ENCODE measurements at places on chromosomes 7 and 10. TPM values are rescaled to one million over a fixed set of nuclear protein-coding genes. Genes with fewer than 3 reads are reported as not detected.

CTAGE6 gene
- total RNA-seq, result 0.60 TPM

TDRD1 gene
- total RNA-seq, result not detected

SRGN gene
- total RNA-seq, result 30.0 TPM

CRPPA gene
- total RNA-seq, result 3.3 TPM

GRID1 gene
- 0.11 TPM for total RNA-seq

AGAP3 gene
- total RNA-seq, result 131 TPM

STX1A gene
- 24.0 TPM for total RNA-seq

PHKG1 gene
- total RNA-seq, result 0.99 TPM

CACNB2 gene
- total RNA-seq, result 0.43 TPM

ELMO1 gene
- not detected for total RNA-seq

PLEKHS1 gene
- total RNA-seq, result 0.11 TPM

HSPA14 gene
- total RNA-seq, result 9.9 TPM

SLC26A4 gene
- total RNA-seq, result 0.51 TPM

FOXI2 gene
- total RNA-seq, result not detected

ARHGEF35 gene
- 1.1 TPM for total RNA-seq

CPA5 gene
- 0.51 TPM for total RNA-seq

SPDYE3 gene
- total RNA-seq, result not detected

GIMAP6 gene
- total RNA-seq, result not detected

GPER1 gene
- 3.0 TPM for total RNA-seq

CFAP70 gene
- 0.86 TPM for total RNA-seq

IGF2BP3 gene
- total RNA-seq, result 70.0 TPM

CYP3A4 gene
- not detected for total RNA-seq

TIMM23 gene
- 61.1 TPM for total RNA-seq

OR6V1 gene
- not detected for total RNA-seq

CCDC3 gene
- 15.0 TPM for total RNA-seq

TMEM140 gene
- total RNA-seq, result not detected

PRKG1 gene
- total RNA-seq, result 10.8 TPM

GCK gene
- total RNA-seq, result not detected

NPC1L1 gene
- not detected for total RNA-seq

GTPBP4 gene
- total RNA-seq, result 47.7 TPM

RGS10 gene
- total RNA-seq, result 23.3 TPM

PDK4 gene
- total RNA-seq, result 0.56 TPM

PARP12 gene
- 26.9 TPM for total RNA-seq

ARMC10 gene
- total RNA-seq, result 29.3 TPM

TRIM56 gene
- 36.5 TPM for total RNA-seq

ORAI2 gene
- total RNA-seq, result 47.8 TPM

CCZ1B gene
- total RNA-seq, result 69.3 TPM

STEAP1 gene
- not detected for total RNA-seq

OLAH gene
- total RNA-seq, result 0.59 TPM

BUB3 gene
- total RNA-seq, result 84.4 TPM

ADRB1 gene
- 0.68 TPM for total RNA-seq

NKX1-2 gene
- not detected for total RNA-seq

LCOR gene
- total RNA-seq, result 22.6 TPM

TEX36 gene
- total RNA-seq, result not detected

PSPH gene
- total RNA-seq, result 33.6 TPM
